Cortex of kidney (tissue), 1 donor: ENCODE measurements at places on chromosomes 16 and 17.

- DNase-seq, result no peak
These were observed at the start of gene SETD1A for GRCh38 chr16:30957456-30958174. Gene SETD1A, plus strand, starts transcription at chr16:30957754. Its CDS starts 978 bp downstream, at chr16:30958732.

DNA sequence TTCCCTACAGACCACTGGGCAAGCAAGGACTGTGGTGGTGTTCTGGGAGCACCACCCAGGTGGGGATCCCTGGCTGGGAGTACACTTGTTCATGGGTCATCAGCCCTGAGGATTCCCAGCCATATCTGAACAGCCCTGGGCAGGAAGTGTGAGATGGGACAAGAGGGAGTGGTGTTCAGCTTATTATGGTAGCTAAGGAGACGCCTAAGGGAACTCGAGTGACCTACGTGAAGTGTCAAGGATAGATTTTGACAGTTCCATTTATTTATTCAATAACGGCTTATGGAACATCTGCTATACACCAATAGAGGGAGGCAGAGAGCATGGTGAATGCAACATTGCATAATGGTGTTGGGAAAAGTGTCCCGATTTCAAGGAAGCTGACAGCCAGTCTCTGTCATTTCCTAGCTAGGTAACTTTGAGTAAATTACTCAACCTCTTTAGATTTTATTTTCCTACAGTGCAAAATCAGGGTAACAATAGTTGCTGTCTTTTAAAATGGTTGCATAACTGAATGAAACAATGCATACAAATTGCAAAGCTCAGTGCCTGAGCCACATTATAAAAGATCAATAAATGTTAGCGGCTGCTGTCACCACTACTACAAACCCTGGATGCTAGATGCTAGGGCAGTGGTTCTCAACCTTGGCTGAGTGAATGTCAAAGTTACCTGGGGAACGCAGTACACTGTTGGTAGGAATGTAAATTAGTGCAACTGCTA, 534.1 kb downstream of the GRIN2A start:
- DNase-seq, result no peak

- no peak for DNase-seq
These were observed 33.1 kb downstream of the ABR start for GRCh38 chr17:1146561-1147265.

GRCh38 chr17:60345233-60345632, 46.7 kb downstream of the USP32 start:
- no peak for DNase-seq

DNA sequence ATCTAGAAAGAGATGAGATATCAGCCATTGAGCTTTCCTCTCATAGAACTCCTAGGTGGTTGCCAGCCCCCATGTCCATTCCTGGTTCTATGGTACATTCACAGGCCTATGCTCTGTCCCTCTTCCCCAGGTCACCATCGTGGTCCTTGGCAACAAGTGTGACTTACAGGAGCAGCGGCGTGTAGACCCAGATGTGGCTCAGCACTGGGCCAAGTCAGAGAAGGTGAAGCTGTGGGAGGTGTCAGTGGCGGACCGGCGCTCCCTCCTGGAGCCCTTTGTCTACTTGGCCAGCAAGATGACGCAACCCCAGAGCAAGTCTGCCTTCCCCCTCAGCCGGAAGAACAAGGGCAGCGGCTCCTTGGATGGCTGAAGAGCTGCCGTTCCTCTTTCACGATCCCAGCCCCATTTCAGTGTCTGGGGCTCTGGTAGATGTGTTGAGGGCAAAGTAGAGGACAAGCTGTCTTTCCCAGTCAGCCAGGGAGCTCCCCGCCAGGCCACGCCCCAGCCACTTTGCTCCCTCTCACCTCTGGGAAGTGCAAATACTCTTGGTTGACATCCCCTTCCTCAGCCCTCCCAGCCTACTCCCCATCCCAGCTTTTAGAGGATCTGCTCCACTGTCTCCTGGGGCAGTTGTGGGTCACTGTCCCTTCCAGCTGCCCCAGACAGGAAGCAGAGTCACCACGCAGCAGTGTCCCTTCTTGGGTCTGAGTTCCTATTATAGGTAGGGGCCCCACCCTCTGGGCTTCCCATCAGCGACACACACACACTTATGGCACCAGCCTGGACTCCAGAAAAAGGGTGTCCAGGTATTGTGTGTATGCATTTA, 3.8 kb downstream of the NKIRAS2 start:
- no peak for DNase-seq

- DNase-seq, result no peak
These were observed 7.6 kb downstream of the EXOC7 start for GRCh38 chr17:76095943-76096342.

DNA sequence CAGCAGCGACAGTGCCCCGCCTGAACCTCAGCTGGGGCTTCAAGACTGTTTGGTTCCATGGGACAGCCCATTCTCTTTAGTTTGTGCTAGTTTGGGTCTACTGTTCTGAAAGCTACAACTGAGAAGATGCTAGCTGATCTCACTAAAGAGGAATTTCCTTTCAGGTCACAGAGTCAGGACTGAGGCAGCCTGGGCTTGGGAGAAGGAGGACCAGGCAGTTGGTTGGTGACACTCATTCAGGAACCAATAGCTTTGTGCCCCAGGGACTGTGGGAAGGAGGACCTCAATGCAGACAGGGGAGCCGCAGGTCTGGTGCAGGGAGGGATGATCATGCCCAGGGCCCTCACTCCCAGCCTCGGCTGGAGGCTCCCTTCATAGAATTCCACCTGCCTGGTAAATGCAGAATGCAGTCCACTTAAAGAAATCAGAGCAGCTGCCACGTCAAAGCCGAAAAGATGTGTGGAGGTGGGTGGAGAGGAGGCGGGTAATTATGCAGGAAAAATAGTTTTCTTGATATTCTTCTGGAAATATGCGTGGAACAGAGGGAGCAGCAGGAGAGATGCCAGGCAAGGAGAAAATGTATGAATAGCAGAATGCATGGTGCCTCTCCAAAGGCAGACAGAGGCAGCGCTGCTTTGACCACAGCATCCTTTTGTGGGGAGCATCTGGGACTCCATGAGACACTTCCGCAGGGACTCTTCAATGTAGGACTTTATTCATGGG, 32.6 kb upstream of the ZFP90 start:
- DNase-seq, result no peak

GRCh38 chr16:68083861-68084503, 1.2 kb upstream of the NFATC3 start:
- no peak for DNase-seq

DNA sequence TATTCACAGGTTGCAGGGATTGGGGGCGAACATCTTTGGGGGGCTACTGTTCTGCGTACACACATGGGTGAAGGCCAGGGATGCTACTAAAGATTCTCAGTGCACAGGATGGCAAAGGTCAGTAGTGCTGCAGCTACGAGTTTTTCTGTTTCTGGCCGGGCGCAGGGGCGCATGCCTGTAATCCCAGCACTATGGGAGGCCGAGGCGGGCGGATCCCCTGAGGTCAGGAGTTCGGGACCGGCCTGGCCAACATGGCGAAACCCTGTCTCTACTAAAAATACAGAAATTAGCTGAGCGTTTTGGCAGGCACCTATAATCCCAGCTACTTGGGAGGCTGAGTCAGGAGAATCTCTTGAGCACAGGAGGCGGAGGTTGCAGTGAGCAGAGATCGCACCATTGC, 3.9 kb upstream of the ZNF598 start:
- no peak for DNase-seq

- DNase-seq, result no peak
These were observed 23.0 kb upstream of the SLC38A8 start for GRCh38 chr16:84065536-84066132.

DNA sequence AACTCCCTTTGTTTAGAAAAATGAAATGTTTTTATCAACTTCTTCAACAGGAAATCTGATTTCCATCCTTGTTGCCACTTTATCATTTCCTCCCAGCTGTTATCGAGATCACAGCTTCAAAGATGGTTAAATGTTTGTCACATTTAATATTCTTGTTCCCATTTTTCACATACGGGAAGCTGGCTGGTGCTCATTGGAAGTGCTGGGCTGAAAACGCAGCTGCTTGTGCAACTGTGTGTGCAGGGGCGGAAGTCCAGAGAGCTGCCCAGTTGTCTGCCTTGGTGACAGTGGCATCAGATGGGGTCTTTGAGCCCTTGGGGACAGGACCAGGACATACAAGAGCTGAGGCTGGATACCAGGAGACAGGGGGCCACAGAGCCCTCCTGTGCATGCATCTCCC, 549.2 kb upstream of the CDH11 start:
- DNase-seq, result no peak

DNA sequence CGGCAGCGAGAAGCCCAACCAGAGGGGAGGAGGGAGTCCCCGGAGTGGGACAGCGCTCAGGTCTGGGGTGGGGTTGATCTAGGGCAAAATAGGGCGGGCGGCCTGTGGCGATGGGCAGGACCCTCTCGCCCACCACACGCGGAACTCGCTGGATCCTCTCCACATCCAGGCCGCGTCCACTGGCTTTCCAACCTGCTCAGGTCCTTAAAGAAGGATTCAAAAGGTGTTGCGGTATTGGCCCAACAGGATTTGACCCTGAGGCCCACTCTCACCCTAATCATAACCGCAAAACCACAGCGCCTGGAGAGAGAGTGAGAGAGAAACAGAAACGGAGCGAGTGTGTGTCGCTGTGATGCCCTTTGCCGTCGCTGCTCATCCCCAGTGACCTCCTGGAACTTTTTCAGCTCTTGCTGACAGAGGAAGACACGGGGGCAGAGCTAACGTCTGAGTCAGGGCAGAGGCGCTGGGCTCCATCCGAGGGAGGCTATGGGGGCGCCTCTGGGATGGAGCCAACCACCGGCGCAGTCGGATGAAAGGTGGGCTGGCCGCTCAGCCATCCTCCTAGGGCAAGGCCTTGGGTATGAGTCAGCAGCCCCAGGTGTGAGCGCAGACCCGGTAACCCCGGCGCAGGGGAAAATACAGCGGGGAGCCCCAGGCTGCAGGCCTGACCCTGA, 16.7 kb upstream of the OR1F1 start:
- DNase-seq, result no peak

DNA sequence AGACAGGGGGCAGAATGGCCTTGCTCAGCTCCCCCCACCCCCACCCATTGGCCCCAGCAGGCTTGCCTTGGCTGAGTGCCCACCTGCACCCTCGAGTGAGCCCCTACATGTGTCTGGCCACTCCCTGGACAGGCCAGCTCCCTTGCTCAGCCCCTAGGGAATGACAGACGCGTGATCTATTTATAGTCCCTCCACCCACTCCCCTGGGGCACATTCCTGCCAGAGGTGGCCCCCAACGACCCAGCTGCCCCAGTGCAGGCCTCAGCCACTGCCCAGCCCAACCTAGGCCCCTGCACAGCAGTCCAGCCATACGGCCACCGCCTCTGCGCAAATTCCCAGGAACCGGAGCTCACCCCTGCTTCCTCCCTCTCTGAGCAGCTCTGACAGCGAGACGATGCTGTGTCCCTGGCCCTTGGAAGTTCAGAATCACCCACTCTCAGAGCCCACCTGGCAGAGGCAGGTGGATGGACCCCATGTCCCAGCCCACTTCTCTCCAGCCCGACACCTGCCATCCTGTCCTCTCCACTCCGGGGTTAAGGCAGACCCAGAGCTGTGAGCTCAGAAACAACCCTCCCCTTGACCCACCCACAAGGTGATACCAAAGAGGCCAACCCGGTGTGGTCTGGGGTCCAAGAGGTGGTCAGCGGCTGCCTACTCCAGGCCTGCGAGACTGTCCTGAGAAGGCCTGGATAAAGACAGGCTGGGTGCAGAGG, 11.5 kb upstream of the P2RX1 start:
- DNase-seq, result no peak

GRCh38 chr17:56717471-56717870, 116.2 kb downstream of the C17orf67 start:
- DNase-seq, result no peak

- DNase-seq, result no peak
These were observed 23.6 kb downstream of the KCTD19 start for GRCh38 chr16:67302970-67303369.

DNA sequence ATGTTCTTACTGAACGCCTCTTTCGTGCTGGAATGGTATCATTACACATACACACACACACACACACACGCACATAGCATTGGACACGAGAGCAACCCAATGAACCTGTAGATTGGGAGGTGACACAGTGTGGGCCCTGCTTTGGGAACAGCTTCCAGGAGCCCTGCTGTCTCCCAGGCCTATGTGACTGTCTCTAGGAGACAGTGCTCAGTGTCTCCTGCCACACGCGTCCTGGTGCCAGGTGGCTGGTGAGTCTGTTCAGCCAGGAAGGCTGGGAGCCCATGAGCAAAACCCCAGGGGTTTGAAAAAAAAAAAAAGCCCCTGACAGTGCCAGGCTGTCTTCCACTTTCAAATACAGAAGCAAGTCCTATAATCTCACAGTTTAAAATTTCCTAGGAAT, 2.4 kb upstream of the SPOP start:
- no peak for DNase-seq

DNA sequence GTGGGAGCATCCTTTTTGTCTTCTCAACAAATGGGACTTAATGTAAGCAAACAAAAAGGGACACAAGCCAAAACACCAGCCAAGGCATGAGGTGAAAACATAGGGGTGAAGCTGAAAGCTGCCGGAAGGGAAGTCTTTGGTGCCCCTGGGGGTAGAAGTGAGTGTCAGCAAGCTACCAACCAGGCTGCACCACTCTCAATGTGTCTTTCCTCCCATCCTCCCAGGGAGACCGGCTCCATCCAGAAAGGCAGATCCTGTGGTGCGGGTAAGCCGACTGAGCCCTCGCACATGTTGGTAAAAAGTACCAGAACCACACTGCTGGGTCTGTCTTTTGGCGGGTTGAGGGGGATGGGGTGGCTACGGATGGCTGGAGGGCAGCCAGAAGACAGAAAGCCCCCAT, 52.0 kb upstream of the SREBF1 start:
- DNase-seq, result no peak

DNA sequence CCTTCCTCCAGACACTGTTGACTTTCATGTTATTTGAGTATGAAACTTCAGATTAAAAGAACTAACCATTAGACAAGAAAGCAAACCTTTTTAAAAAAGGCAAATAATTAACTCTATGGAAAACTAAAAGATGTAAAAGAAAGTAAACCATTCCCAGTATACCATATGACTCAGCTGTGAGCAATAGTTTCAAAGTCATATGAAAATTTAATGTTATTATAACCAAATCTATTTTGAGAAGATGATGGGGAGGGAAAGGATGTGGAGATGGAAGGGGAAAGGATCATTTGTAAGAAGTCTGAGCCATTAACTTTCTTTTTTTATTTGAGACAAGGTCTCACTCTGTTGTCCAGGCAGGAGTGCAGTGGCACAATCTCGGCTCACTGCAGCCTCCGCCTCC, 131.8 kb downstream of the IRX5 start:
- no peak for DNase-seq

GRCh38 chr17:4587803-4588202, 3.5 kb downstream of the SMTNL2 start:
- no peak for DNase-seq
